Activated gamma-delta T cell treated with anti-CD3 and anti-CD28 coated beads, Interleukin-2, amount 50 U/mL, for 16 hours (primary cell): ENCODE measurements at places on chromosomes 4 and X.

GRCh38 chr4:12658146-12658545 lies 826.0 kb downstream of the RAB28 start:
- no peak for DNase-seq

GRCh38 chr4:150231107-150231770 lies 153.0 kb downstream of the DCLK2 start:
- no peak for DNase-seq

DNA sequence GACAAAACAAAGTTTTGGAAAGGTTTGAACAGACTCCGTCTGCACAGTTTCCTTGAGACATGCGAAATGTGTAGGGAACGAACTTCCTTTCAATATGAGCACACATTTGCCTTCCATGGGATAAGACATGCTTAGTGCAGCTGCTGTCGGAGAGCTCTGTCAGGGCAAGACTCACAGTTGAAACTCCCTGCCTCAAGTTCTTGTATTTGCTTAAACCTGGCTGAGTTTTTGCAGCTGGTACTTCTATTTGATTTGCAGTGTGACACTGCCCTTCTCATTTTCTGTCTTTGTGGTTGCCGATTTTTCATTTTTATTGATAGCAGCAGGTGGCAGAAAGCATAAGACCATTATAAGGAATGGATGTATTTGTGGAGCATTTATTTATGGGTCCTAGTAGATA lies 18.2 kb upstream of the RHOH start:
- no peak for DNase-seq

DNA sequence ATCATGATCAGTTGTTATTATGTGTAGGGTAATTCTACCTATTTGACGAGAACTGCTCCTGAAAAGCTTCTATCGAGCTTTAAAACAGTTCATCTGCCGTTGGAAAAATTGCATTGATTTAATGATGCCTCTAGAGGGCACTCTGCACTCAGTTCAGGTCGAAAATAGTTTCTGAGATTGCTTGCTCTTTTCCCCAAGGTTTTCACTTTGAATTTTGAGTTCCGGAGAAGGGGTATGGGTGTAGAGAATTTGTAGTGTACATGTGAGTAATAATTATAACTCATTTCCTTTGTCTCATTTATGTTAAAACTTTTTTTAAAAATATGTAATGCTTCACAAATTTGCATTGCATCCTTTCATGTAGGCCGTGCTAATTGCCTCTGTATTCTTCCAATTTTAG lies 28.4 kb upstream of the TNIP3 start:
- DNase-seq: no peak

GRCh38 chr4:7704625-7705024 lies 235.0 kb downstream of the AFAP1 start:
- no peak for DNase-seq

DNA sequence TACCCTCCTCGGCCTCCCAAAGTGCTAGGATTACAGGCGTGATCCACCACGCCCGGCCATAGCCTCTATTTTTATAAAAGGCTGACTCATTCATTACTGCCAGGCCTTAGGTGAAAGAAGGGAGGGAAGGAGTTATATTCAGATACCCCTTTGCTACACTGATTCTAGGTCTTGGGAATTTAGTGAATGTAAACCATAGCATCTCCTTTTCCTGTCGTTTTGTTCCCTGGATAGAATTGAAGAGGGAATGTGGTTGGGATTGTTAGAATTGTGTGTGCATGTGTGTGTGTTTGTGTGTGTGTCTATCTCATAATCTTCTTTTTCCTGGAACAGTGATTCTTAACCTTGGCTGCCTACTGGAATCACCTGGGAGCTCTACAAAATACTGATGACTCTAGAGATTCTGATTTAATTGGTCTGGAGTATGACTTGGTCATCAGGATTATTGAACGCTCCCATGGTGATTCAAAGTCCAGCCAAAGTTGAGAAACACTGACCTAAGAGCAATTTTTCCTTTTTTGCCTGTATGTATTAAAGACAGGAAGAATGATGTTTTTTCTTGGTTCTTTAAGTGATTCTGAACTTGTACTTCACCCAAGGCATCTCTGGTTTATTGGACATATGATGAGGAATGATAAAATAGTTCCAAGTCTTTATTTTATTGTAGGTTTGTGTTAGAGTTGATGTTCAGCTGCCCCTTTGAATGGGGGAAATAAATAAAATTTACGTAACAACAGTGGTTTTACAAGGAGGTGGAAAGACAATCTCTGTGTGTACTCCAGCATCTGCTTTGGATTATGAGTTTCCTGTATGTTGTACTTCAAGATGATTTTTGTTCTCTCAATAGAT lies 37.0 kb downstream of the NAP1L5 start:
- DNase-seq: no peak

GRCh38 chrX:39605183-39605582 lies 492.6 kb downstream of the BCOR start:
- DNase-seq: no peak

GRCh38 chrX:23387550-23388184 lies 53.0 kb downstream of the PTCHD1 start:
- DNase-seq: no peak

GRCh38 chr4:157363360-157363759 lies 142.8 kb downstream of the GRIA2 start:
- DNase-seq: no peak

DNA sequence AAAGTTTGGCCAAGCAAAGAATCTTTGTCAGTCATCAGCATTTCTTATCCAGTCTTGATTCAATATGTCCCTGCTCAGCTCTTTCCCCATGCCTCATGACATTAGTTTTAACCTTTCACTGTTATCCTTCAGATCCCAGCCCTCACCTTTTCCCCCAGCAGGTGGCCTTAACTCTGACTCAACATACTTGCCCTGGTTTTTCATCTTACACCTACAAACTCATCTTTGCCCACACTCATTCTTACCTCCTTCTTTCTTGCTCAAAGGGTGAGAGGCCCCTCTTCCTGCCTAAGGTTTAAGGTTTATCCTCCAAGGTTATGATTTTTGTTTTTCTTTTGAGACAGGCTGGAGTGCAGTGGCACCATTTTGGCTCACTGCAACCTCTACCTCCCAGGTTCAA lies 10.6 kb upstream of the ANXA5 start:
- DNase-seq: no peak

- DNase-seq: no peak
Observed at GRCh38 chr4:76712564-76712963, 185.4 kb downstream of the SOWAHB start.

- no peak for DNase-seq
Observed at GRCh38 chrX:22399437-22400192, 126.9 kb downstream of the CBLL2 start.

- DNase-seq: no peak
Observed at GRCh38 chr4:10179957-10180602, 63.5 kb upstream of the WDR1 start.

DNA sequence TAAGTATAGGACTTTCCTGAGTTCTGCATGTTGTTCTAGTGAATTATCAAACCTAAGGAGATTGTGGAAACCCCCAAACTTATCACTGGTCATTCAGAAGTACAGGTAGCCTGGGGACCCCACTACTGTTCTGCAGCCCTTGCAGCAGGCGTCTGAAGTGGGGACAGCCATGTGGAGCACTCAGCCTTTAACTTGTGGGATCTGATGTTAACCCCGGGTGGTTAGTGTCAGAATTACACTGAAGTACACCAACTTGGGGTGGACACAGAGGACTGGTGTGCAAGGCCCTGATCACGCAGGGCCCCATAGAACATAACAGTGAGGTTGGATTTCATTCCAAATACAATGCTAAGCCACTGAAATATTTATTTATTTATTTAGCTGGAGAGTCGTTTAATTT lies 103.7 kb downstream of the SCD5 start:
- no peak for DNase-seq

DNA sequence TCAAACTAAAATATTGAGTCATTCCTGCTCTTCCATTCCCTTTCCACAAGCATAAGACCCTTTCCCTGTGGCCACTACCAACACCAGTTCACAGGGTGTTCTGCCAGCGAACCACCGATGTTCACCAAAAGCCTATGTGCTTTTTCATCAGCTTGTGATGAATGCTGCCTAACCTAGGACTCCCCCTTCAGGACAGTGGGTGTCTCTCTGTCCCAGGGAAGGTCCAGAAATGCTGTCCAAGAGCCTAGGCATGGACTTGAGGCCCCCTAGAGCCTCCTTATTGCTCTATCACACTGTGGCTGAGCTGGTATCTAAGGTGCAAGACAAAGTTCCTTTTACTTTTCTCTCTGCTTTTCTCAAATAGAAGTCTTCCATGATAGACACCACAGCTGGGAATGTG lies 1015.6 kb downstream of the PCDH19 start:
- DNase-seq: no peak

DNA sequence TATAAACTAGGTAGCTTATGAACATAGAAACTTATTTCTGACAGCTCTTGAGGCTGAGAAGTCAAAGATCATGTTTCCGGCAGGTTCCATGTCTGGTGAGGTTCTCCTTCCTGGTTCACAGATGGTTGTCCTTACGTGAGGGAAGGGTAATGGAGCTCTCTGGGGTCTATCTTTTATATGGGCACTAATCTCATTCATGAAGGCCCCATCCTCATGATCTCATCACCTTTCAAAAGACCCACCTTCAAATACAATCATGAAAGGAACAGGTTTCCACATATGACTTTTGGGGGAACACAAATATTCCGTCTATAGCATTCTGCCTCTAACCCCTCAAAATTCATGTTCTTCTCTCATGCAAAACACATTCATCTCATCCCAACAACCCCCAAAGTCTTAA lies 264.7 kb downstream of the PTTG2 start:
- DNase-seq: no peak

- DNase-seq: no peak
Observed at GRCh38 chr4:10175626-10176025, 59.0 kb upstream of the WDR1 start.

GRCh38 chr4:60953826-60954225 lies 246.3 kb upstream of the ADGRL3 start:
- no peak for DNase-seq

DNA sequence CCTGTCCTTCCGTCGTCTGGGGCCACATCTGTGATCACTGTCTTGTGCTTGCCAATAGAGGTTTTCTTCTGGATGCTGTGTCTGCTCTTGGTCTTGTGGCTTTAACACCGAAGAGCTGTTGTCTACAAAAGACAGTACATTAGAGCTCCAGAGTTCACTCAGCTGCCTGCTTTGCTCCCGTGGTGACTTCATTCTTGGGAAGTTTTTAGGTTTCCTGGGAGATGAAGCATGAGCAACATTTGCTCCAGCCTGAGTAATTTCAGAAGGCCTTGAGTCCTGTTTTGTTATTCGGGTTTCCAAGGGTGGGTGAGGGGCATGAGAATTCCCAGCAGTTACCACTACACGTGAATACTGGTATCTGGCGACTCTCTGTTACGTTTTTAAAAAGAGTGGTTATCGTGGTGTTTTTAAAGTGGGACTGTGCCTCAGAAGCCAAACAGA lies 189.2 kb downstream of the SHROOM3 start:
- DNase-seq: no peak
